ENCODE measurements at places on chromosomes 7 and 10. TPM values are rescaled to one million over a fixed set of nuclear protein-coding genes. Genes with fewer than 3 reads are reported as not detected.
A peak's percentile ranks its signal among the peaks of the same experiment; 100 is the strongest.

The DNAH11 gene
- total RNA-seq = 0.91 TPM

The MYH16 gene
- total RNA-seq = not detected

The SFMBT2 gene
- 5.8 TPM for total RNA-seq

The IFIT3 gene
- total RNA-seq = 3.6 TPM

The TSPAN13 gene
- total RNA-seq = 14.1 TPM

The ELN gene
- not detected for total RNA-seq

The GNAT3 gene
- not detected for total RNA-seq

DNA sequence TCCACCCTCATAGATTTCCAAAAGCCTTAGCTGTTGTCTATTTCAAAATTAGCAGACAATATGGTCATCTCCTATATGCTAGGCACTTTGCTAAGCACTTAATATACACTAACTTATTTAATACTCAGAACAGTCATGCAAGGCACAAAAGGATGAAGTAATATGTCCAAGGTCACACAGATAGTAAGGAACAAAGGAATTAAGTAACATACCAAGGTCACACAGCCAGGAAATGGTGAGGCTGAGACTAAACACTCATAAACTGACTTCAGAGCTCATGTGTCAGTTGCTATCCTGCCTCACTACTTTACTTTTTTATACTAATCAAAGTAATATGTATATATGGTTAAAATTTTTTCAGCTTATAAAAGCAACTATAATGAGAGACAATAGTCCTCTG, 23.6 kb upstream of the HIBADH start:
- DNase-seq = no peak

DNA sequence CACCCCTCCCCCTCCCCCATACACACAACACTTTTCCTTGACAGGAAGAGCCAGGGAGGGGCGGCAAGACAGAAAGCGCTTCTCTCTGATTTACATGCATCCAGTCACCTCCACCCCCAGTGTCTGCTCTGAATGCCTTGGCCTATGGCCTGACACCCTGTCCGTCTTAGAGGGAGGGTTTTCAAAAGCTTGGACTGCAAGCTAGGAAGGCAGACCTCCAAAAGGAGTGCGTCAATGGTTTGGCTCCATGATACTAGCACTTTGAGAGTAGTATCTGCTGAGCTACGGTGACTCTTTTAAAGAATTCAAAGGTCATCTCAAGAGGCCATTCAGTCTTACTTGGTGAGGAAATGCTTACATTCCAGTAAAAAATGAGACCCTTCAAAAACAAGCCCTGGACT, 20.3 kb upstream of the PAX2 start:
- DNase-seq = no peak

DNA sequence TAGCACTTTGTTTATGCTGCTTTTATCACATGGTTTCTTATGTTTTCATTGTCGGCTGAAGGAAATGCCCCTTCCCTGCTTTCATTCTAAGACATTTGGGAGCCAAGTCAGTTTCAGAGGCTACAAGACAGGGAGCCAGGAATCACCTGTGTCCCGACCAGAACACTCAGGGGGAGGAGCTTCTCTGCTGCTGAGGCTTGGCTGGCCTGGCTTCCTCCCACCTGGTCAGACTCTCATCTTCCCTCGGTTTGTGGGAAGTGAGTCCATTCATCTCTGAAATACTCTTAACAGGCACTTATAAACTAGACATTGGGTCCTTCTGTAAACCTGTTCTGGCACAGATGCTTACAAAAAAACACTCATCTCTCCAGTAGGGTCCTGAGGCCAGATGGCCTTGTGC, 19.6 kb upstream of the GOLGA7B start:
- no peak for DNase-seq

DNA sequence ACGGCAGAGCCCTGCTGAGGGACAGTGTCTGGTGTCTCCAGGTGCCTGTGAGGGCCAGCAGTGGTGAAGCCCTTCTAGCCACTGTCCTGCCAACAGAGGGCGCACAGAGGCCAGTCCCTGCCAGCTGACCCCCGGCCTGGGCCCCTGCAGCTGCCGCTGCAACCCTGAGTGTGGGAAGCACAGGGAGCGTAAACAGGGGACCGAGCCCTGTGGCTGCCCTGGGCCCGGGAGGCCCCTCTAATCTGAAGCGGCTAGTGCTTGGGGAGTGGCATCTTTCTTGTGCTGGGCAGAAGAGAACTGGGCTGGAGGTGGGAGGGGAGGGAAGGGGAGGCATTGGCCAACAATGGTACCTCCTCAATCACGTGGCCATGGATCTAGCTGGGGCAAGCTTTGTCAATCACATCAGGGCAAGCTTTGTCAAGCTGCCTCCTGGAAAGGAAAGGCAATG, 34.6 kb downstream of the TRIM8 start:
- peak; percentile 63 for DNase-seq

- DNase-seq = peak; percentile 94
These were observed 49.9 kb downstream of the PWWP2B start for GRCh38 chr10:132446661-132447445.

DNA sequence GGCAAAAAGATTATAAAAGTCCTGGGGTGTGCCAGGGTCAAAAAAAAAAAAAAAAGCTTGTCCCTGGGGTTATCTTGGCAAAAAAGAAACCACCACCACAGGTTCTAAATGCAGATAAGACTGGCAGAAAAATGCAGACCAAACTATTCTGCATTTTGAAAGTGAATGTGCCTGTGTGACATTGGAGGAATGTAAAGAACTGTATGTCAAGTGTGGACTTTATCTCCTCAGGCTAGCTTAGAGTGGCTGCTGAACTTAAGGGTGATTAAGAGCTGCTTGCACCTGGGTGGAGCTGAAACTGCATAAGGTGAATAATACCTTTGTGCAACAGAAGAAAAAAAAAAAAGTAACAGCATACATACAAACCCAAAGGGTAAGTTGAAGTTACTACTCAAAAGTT, 1.3 kb upstream of the NAPEPLD start:
- peak; percentile 14 for DNase-seq

DNA sequence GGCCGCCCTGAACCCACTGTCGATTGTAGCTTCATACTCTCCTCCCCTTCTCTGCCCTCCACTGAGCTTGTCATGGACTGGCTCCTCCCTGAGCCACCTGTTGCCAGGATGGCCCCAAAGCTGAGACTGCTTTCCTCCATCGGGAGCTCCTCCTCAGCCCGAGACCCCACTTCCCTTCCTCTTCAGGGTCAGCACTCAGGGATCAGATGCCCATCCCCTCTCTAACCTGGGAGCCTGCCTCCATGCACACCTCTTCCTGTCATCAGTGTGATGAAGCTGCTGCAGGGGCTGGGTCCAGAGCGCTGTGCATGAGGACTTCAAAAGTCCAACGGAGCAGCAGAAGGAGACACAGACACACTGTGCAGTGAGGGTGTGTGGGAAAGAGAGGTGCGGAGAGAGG, 201.1 kb downstream of the WDR37 start:
- DNase-seq = no peak

DNA sequence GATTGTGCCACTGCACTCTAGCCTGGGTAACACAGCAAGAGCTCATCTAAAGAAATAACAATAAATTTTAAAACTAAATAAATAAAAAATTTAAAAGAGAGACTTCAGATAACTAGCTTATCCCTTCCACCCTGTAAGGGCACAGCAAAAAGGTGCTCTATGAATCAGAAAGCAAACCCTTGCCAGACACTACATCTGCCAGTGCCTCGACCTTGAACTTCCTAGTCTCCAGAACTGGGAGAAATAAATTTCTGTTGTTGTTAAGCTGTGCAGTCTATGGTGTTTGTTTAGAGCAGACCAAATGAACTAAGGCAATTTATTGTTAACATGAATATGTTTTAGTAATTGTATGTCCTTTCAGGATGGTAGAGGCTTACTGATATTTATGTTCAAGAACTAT, 174.9 kb upstream of the TRIM24 start:
- DNase-seq = no peak

GRCh38 chr10:125283191-125283835, 123.0 kb upstream of the CTBP2 start:
- no peak for DNase-seq

Measured in MCF 10A (cell line).